Purkinje cell (primary cell): ENCODE measurements at places on chromosomes 2 and 18. TPM values are rescaled to one million over a fixed set of nuclear protein-coding genes. Genes with fewer than 3 reads are reported as not detected.

Gene ONECUT2
- 2.1 and 2.2 TPM in 2 replicates for polyA plus RNA-seq

Gene MLPH
- polyA plus RNA-seq, result not detected in 2 replicates

Gene STAT4
- polyA plus RNA-seq, result 31.0 and 33.2 TPM in 2 replicates

Gene LHCGR
- not detected in 2 replicates for polyA plus RNA-seq

Gene NR4A2
- polyA plus RNA-seq, result 2.5 and 7.2 TPM in 2 replicates

Gene FEV
- polyA plus RNA-seq, result not detected in 2 replicates

Gene HTR2B
- 0.34 and 0.90 TPM in 2 replicates for polyA plus RNA-seq

Gene CFC1
- 0.39 and 0.85 TPM in 2 replicates for polyA plus RNA-seq

Gene DSC2
- polyA plus RNA-seq, result 0.06 and 0.08 TPM in 2 replicates

Gene VSNL1
- 44.8 and 442 TPM in 2 replicates for polyA plus RNA-seq

Gene SLC1A4
- 8.8 and 11.3 TPM in 2 replicates for polyA plus RNA-seq

Gene ASAP2
- 18.9 and 44.0 TPM in 2 replicates for polyA plus RNA-seq

Gene CPO
- 0.20 TPM in 1 of 2 replicates, not detected in the other for polyA plus RNA-seq

Gene SKA1
- polyA plus RNA-seq, result 0.71 TPM in 1 of 2 replicates, not detected in the other

Gene ACVR1C
- polyA plus RNA-seq, result 2.6 and 4.8 TPM in 2 replicates

Gene PRSS56
- not detected in 2 replicates for polyA plus RNA-seq

Gene FN1
- polyA plus RNA-seq, result 3.6 and 7.4 TPM in 2 replicates

Gene TUBA3E
- polyA plus RNA-seq, result 0.20 TPM in 1 of 2 replicates, not detected in the other

Gene ACMSD
- not detected in 2 replicates for polyA plus RNA-seq

Gene NABP1
- 19.3 and 19.6 TPM in 2 replicates for polyA plus RNA-seq

Gene KATNAL2
- polyA plus RNA-seq, result 4.4 and 6.4 TPM in 2 replicates

Gene TUBA4B
- not detected in 2 replicates for polyA plus RNA-seq

Gene PSMA8
- 1.5 and 2.1 TPM in 2 replicates for polyA plus RNA-seq

Gene MATN3
- polyA plus RNA-seq, result 0.65 TPM in 1 of 2 replicates, not detected in the other

Gene EMX1
- polyA plus RNA-seq, result not detected in 2 replicates

Gene DAPL1
- polyA plus RNA-seq, result 7.3 TPM in 1 of 2 replicates, not detected in the other

Gene KLF7
- 2.4 and 5.8 TPM in 2 replicates for polyA plus RNA-seq

Gene SERPINB7
- polyA plus RNA-seq, result not detected in 2 replicates

Gene PARD6G
- polyA plus RNA-seq, result not detected in 2 replicates

Gene CYP1B1
- 1.1 TPM in 1 of 2 replicates, not detected in the other for polyA plus RNA-seq

Gene GAREM1
- 5.6 and 8.9 TPM in 2 replicates for polyA plus RNA-seq

Gene CFAP53
- 1.6 and 1.9 TPM in 2 replicates for polyA plus RNA-seq

Gene GAREM2
- polyA plus RNA-seq, result 1.2 and 1.6 TPM in 2 replicates

Gene PTPN4
- polyA plus RNA-seq, result 116 and 123 TPM in 2 replicates

Gene C2orf80
- polyA plus RNA-seq, result 1.4 and 28.1 TPM in 2 replicates

Gene TDRD15
- not detected in 2 replicates for polyA plus RNA-seq

Gene CKAP2L
- polyA plus RNA-seq, result 3.7 TPM in 1 of 2 replicates, not detected in the other

Gene MYO5B
- polyA plus RNA-seq, result 0.17 and 0.38 TPM in 2 replicates
